ENCODE measurements at places on chromosomes 5 and 9.

GRCh38 chr5:174777583-174777982 is 53.2 kb downstream of the MSX2 start:
- DNase-seq, result no peak
- H3K4me1 ChIP-seq, result no peaks in the 10 kb centered on the region
- H3K27ac ChIP-seq, result no peak overlapping the region
- no peak overlapping the region for H3K4me3 ChIP-seq

GRCh38 chr9:7984203-7984602 is 184.6 kb upstream of the DMAC1 start:
- no peak for DNase-seq
- H3K4me3 ChIP-seq, result no peak overlapping the region
- H3K27ac ChIP-seq, result no peak overlapping the region
- H3K36me3 ChIP-seq, result no peaks in the 10 kb centered on the region

GRCh38 chr5:150670275-150670947 is 9.4 kb downstream of the MYOZ3 start:
- no peak for DNase-seq
- H3K27me3 ChIP-seq, result no peaks in the 10 kb centered on the region
- no peak overlapping the region for H3K4me3 ChIP-seq
- H3K36me3 ChIP-seq, result no peaks in the 10 kb centered on the region
- peaks cover 12% of the 10 kb centered on the region for H3K4me1 ChIP-seq
- no peak overlapping the region for H3K27ac ChIP-seq

DNA sequence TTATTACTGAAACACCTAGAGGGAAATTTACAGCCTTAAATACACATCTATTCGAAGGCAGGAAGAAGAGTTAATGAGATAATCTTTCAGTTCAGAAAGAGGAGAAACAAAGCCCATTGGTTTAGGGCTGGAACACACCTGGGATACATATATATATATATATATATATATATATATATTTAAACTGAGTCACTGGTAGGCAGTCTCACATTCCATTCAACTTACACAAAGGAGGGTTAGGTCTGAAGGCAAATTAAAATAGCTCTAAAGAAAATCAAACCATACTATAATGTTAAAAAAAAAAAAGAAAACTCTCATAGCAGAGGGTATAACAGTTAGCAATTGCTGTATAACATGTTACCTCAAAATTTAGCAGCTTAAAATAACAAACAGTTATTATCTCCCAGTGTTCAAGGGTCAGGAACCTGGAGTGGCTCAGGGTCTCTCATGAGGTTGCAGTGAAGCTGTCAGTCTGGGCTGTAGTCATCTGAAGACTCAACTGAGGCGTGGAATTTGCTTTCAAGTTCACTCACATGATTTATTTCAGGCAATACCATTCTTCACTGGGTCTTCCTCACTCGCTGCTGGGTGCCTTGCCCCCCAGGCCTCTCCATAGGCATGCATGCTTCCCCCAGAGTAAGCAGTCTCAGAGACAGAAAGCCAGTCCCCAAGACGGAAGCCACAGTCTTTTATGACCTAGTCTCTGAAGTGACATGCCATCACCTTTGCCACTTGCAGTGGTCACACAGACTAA is 332.8 kb downstream of the NSG2 start:
- no peaks in the 10 kb centered on the region for H3K36me3 ChIP-seq
- no peak overlapping the region for H3K4me3 ChIP-seq
- H3K4me1 ChIP-seq, result no peaks in the 10 kb centered on the region
